Heart left ventricle (tissue), 16 donors: ENCODE measurements at places on chromosomes 5 and 9.
A peak's percentile ranks its signal among the peaks of the same experiment; 100 is the strongest.

- no peak for DNase-seq
These were observed 22.1 kb downstream of the CAMSAP1 start for GRCh38 chr9:135885100-135885853.

DNA sequence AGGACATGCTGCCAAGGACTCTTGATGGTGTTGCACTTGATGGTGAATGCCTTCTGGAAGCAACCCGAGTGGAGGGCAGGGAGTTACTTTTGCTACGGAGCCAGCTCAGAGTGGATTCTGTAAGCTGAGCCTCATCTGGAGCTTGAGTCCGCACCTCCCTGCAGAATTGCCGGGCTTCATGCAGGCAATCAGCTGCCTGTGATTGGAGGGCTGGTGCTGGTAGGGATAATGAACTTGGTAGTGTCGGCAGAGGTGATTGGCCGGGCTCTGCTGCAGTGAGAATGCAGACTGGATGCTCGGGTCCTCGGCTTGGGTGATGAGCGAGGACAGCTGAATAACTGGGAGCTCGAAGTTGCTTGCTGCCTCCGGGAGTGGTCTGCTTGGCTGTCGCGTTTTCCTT lies 23.1 kb downstream of the SLC25A25 start:
- DNase-seq, result peak; percentile 66

DNA sequence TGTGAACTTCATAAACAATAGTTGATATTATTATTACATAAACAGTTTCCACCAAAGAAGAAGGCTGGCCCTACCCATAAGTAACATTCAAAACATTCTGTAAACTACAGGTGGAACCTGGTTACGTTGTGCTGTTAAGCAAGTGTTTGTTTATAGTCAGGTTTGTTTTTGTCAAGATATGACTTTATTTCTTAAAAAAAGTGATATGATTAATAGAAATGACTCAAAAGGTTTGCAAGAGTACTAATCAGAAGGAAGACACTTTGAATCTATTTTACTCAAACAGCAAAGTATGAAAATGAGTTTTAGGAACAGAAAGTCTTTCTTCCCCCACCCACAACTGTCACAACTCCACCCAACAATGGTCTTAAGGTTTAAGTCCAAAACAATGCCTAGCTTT lies 220.8 kb downstream of the PLK2 start:
- no peak for DNase-seq

DNA sequence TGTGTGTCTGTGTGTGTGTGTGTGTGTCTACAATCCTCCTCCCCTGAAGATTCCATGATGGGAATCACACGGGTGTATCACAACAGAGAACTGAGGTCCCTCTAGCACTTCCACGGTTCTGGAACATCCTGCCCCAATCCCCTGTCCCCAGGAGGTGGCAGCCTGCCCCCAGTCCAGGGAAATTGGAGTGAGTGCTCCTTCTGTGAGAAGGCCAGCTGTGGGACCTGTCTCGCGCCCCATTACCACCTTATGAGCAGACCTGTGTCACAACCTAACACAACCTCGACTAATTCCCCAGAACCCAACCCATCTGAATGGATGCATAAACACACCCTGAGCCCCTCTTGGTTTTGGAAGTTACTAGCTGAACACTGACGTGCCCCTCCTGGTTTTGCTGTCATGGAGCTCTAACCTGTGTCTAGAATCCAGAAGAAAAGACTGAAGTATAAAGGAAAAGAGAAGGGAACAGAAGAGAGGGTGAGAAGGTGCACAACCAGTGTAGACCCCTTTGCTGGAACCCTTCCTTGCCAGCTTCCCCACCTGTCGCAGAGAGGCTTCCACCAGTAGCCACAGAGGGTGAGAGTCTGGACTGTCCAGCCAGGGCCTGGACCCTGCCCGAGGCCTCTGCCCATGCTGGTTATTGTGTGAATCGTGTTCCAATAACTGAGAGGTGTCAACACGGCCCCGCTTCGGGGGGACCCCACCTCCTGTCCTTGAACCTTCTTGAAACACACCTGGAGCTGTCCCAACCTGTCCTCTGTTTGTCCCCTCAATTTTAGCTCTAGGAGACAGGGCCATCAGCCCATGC lies 3.4 kb downstream of the BTNL9 start:
- DNase-seq, result no peak

DNA sequence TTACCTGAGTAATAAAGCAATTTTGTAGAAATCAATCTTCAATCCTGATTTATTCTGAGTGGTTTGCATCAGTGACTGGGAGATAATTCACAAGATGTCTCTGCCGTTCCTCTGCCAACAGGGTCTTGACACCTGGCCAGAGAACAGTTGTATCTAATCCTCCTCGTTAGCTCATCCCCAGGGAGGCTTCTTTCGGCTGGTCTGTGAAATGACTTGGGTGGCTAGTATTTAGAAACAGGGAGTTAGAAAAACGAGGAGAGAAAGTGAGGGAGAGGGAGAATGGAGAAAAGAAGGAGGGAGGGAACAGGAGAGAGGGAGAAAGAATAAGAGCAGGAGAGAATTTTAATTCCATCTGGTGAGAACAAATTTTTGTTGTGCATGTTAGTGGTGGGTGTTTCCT lies 600.2 kb upstream of the TLE4 start:
- no peak for DNase-seq

- no peak for DNase-seq
These were observed 2.0 kb downstream of the BRD3 start for GRCh38 chr9:134065612-134066419.

DNA sequence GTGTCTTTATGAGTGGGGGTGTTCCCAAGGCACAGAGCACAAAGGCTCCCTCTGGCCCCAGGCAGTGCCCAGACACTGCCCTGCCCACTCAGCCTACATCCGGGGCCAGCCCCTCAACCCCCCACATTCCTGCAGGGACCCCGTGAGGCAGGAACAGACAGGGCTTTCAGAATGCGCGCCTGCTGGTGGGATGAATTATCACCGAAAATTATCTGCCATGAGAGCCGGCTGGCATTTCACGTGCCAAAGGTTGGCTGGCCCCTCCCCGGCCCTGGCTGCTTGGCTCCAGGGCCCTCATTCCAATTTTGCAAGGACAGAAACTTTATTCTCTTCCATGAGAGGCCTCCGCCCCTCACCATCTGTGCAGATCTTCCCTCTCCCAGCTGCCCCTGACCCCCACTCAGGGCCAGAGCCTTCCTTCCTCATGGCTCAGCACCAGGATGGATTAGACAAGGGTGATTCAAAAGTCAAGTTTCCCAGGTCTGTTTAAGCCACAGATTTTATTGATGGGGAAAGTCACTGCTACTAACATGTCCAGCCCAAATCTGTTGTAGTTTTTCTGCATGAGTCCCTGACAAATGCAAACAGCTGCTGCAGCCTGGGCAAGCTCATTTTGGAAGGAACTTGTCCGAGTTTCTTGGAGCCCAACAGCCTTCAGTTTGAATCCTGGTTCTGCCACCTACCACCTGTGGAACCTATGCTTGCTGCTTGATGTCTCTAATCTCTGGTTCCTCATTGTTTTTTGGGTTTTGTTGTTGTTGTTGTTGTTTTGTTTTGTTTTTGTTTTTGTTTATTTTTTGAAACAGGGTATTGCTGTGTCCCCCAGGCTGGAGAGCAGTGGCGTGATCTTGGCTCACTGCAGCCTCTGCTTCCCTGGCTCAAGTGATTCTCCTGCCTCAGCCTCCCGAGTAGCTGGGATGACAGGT lies 32.3 kb upstream of the WDR38 start:
- DNase-seq, result no peak

- DNase-seq, result no peak
These were observed 277.9 kb downstream of the GAS1 start for GRCh38 chr9:86669422-86669821.
